ENCODE measurements at places on chromosomes 6 and 20. TPM values are rescaled to one million over a fixed set of nuclear protein-coding genes. Genes with fewer than 3 reads are reported as not detected.

GRCh38 chr6:20441236-20441635 is 39.6 kb downstream of the E2F3 start:
- no peak overlapping the region for H3K4me3 ChIP-seq
- H3K36me3 ChIP-seq: peaks cover 13% of the 10 kb centered on the region
- no peaks in the 10 kb centered on the region for H3K27me3 ChIP-seq
- H3K27ac ChIP-seq: no peak overlapping the region

- no peaks in the 10 kb centered on the region for H3K36me3 ChIP-seq
- DNase-seq: no peak
- H3K4me1 ChIP-seq: no peaks in the 10 kb centered on the region
- H3K4me3 ChIP-seq: no peak overlapping the region
These were observed 27.4 kb upstream of the LRRN4 start for GRCh38 chr20:6081236-6081635.

DNA sequence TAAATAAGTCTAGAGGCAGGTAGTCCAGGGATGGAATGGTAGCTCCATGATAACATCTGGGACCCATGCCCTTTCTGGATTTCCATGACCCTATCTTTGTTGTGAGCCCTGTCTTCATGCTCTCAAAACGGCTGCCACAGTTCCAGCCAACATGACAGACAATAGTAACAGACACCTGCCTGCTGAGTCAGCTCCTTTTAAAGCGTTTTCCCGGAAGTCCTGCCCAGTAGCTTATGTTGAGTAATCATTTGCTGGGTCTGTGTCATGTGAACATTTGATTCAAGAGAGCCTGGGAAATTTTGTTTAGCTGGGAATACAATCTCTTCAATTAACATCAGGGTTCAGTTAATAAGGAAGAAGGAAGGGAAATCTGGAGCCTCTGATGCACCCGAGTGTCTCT is 262.2 kb upstream of the SULF2 start:
- no peak for DNase-seq
- peaks cover 12% of the 10 kb centered on the region for H3K27me3 ChIP-seq
- H3K36me3 ChIP-seq: no peaks in the 10 kb centered on the region
- H3K4me1 ChIP-seq: no peaks in the 10 kb centered on the region
- no peak overlapping the region for H3K27ac ChIP-seq

GRCh38 chr6:163405412-163406309 is 8.9 kb upstream of the QKI start:
- no peak for DNase-seq
- H3K27ac ChIP-seq: peak overlapping the region; percentile 50
- H3K4me3 ChIP-seq: peak overlapping the region; percentile 32
- H3K36me3 ChIP-seq: no peaks in the 10 kb centered on the region
- no peaks in the 10 kb centered on the region for H3K4me1 ChIP-seq
- H3K27me3 ChIP-seq: no peaks in the 10 kb centered on the region

DNA sequence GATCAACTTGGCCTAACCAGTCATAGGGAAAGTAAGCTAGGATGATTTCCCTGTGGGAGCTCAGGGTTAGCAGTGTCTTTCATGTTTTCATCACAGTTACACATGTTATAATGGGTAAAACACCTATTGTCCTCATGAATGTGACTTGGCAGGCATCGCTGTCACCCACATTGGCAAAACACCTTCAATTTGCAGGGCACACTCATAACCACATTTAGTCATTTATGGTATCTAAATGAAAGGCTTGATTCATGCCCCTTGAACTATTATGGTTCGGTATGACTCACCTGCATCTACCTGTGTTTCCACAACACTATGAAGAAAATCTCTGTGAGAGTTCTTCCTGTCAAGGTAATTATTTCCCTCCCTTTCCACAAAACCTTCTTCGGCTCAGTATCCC is 49.2 kb downstream of the FRK start:
- no peaks in the 10 kb centered on the region for H3K36me3 ChIP-seq

GRCh38 chr6:45466686-45467085 is 89.0 kb upstream of the SUPT3H start:
- DNase-seq: no peak
- H3K4me3 ChIP-seq: no peak overlapping the region
- H3K27me3 ChIP-seq: no peaks in the 10 kb centered on the region
- H3K36me3 ChIP-seq: no peaks in the 10 kb centered on the region
- no peaks in the 10 kb centered on the region for H3K4me1 ChIP-seq

DNA sequence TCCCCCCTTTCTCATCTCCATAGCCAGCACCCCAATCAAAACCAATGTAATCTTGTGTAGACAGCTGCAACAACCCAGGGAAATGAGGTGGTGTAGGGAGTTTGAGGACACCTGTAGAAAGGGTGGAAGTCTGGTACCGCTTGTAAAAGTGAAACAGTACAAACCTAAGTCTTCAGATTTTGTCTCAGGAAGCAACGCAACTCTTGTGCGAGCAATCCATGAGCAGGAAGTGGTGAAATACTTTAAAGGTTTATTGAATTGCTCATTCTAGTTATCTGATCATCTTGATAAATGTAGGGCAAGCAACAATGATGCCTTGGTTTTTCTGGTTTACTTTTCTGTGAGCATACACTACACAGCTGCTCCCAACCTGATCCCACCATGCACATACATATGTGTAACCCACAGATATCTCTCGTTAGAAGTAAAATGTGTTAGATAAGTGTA is 71.1 kb upstream of the THEMIS start:
- peaks cover 19% of the 10 kb centered on the region for H3K4me1 ChIP-seq
- peak overlapping the region; percentile 47 for H3K4me3 ChIP-seq
- H3K36me3 ChIP-seq: no peaks in the 10 kb centered on the region
- H3K27ac ChIP-seq: peak overlapping the region; percentile 90

- no peak overlapping the region for H3K27ac ChIP-seq
- DNase-seq: no peak
- H3K4me3 ChIP-seq: no peak overlapping the region
- no peaks in the 10 kb centered on the region for H3K27me3 ChIP-seq
- H3K4me1 ChIP-seq: no peaks in the 10 kb centered on the region
These were observed 14.8 kb downstream of the MDFI start for GRCh38 chr6:41652866-41653652.

DNA sequence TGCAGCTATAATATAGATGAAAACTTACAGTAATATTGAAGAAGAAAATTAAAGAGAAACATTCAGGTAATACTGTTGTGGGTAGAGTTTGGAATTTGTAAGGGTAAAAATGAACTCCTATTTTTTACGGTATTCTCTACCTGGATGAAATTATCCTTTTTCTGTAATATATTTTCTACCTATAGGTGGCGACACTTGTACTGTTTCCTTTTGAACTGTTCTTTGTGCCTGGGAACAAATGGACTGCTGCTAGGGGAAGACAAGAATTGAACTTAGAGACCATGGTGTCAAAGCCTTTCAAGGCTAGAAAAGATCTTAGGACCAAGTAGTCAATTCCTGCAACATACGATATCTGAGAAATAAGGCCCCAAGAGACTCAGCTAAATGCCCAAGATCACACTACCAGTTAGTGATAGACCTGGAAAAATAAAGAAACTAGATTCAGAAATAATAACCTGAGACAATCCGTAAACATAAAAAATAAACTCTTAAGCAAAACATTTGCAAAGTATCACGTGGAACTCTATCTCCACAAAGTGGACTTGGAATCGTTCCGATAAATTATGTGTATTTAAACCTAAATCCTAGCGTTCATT is 383.8 kb downstream of the TFAP2A start:
- no peaks in the 10 kb centered on the region for H3K27me3 ChIP-seq
- H3K27ac ChIP-seq: no peak overlapping the region
- no peaks in the 10 kb centered on the region for H3K36me3 ChIP-seq
- H3K4me3 ChIP-seq: no peak overlapping the region
- no peaks in the 10 kb centered on the region for H3K4me1 ChIP-seq

- peak; percentile 46 for DNase-seq
- no peaks in the 10 kb centered on the region for H3K27me3 ChIP-seq
- peaks cover 51% of the 10 kb centered on the region for H3K4me1 ChIP-seq
- H3K36me3 ChIP-seq: peaks cover 15% of the 10 kb centered on the region
These were observed 5.6 kb downstream of the SRSF3 start for GRCh38 chr6:36599791-36600209.

GRCh38 chr20:53126185-53126584 is 154.0 kb downstream of the TSHZ2 start:
- no peaks in the 10 kb centered on the region for H3K27me3 ChIP-seq
- H3K36me3 ChIP-seq: no peaks in the 10 kb centered on the region
- no peak overlapping the region for H3K4me3 ChIP-seq
- no peak for DNase-seq
- H3K4me1 ChIP-seq: no peaks in the 10 kb centered on the region

- peaks cover 3% of the 10 kb centered on the region for H3K36me3 ChIP-seq
- peaks cover 6% of the 10 kb centered on the region for H3K4me1 ChIP-seq
- no peaks in the 10 kb centered on the region for H3K27me3 ChIP-seq
- no peak overlapping the region for H3K4me3 ChIP-seq
- DNase-seq: no peak
- no peak overlapping the region for H3K27ac ChIP-seq
These were observed 75.3 kb downstream of the AIG1 start for GRCh38 chr6:143135797-143136561.

DNA sequence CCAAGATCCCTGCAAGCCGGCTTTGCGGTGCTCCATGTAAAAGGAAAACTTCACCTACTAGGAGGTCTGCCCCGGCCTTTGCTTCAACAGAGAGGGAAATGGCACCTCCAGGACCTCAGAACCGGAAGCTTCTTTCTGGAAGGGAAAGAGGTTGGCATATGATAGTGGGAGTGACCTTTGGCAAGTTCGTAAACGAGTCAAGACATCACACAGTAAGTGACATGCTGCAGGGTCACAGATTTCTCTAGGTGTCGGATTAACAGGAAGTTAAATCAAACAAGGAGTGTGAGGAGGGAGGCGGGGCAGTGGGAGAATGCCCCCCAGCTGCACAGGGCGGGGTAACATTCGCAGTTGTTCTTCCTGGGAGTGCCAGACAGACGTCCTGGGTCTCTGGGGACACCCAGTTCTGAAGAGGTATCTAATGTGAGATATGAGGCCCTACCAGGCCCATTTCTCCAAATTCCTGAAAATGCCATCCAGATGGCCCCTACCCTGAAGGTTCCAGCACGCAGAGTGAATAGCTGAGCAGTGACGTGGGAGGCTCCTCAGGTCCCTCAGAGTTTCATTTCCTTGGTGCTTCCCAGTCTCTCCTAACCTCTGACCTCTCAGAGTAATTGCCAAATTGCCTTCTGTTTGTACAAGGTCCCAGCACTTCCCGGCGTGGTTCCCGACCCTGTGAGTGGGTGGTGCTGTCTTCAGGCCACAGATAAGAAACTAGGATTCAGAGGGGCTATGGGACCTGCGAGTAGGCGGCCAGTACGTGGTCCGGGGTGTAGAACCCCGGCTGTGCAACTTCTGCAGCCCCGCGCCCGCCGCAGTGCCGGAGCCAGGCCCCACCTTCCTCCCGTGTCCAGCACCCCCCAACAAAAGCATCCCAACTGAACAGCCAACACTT is 1.9 kb downstream of the RRBP1 start:
- DNase-seq: peak; percentile 28
- H3K36me3 ChIP-seq: no peaks in the 10 kb centered on the region
- peak overlapping the region; percentile 11 for H3K27ac ChIP-seq
- no peaks in the 10 kb centered on the region for H3K27me3 ChIP-seq
- H3K4me3 ChIP-seq: peak overlapping the region; percentile 36

GRCh38 chr6:40323881-40324634 is 263.1 kb downstream of the LRFN2 start:
- DNase-seq: no peak
- H3K27me3 ChIP-seq: peaks cover 39% of the 10 kb centered on the region
- H3K4me1 ChIP-seq: no peaks in the 10 kb centered on the region
- H3K27ac ChIP-seq: no peak overlapping the region
- no peak overlapping the region for H3K4me3 ChIP-seq

DNA sequence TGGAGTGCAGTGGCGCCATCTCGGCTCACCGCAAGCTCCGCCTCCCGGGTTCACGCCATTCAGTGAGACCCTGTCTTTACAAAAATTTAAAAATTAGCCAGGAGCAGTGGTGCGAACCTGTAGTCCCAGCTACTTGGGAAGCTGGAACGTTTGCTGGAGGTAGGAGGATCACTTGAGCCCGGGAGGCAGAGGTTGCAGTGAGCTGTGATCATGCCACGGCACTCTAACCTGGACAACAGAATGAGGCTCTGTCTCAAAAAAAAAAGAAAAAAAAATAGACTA is 5.7 kb upstream of the PARD6B start:
- H3K36me3 ChIP-seq: no peaks in the 10 kb centered on the region
- no peak overlapping the region for H3K4me3 ChIP-seq
- peaks cover 12% of the 10 kb centered on the region for H3K27me3 ChIP-seq
- DNase-seq: no peak
- peaks cover 7% of the 10 kb centered on the region for H3K4me1 ChIP-seq
- H3K27ac ChIP-seq: no peak overlapping the region

DNA sequence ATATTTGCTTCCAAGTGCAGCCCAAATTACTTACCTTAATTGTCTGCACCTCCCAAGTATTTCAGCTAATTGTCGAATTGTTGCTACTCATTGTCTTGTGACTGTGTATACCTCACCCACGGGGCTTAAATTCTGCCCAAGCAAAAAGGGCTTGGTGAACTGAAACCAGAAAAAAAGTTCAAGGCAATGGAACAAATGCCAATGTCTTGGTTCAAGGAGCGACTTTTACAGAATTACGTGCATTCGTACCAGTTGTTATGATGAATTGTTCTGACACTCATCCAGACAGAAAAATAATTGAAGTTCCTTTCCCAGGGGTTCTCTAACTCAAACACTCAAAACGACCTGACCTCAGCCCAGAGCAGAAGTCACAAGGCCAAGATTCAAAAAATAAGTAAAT is 13.9 kb upstream of the PXDC1 start:
- no peaks in the 10 kb centered on the region for H3K4me1 ChIP-seq
- no peak for DNase-seq
- no peak overlapping the region for H3K27ac ChIP-seq
- no peak overlapping the region for H3K4me3 ChIP-seq

DNA sequence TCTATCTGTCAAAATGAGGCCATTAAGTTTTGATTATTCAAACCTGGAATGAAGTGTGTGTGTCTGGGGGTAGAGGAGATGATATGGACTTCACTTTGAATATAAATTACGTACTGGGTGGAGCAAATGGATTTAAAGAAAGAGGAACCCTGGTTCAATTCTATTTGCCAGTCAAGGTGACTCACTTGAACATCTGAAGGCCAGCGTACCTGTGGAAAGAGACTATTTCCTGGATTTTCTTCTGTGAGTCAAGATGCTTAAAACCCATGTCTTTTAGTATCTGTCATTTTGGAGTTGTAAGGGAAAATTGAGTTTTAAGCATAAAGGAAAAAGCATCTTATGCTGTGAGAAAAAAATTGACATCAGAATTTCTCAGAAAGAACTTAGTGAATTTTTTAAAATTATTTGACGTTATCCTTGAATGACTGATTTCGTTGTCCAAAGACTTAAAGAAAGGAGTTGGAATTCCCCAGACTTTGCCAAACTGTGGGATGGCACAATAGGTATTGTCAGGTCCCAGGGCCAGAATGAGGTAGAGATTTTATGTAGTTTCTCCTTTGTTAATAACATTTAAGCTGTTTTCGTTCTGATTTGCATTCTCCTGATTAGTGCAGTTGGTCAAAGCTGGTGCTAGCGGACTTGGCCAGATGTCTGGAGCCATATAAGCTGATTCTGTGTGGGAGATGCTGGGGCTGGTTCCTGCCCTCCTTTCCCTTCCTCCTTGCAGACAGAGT is 2.4 kb upstream of the PPP1R14C start:
- no peaks in the 10 kb centered on the region for H3K36me3 ChIP-seq
- peaks cover 18% of the 10 kb centered on the region for H3K4me1 ChIP-seq
- no peak overlapping the region for H3K4me3 ChIP-seq
- no peak overlapping the region for H3K27ac ChIP-seq
- peaks cover 35% of the 10 kb centered on the region for H3K27me3 ChIP-seq

The RIPOR3 gene
- total RNA-seq: 0.39 TPM

The PPP1R14C gene
- total RNA-seq: not detected

The NOX3 gene
- total RNA-seq: not detected

The EYS gene
- not detected for total RNA-seq

All from T-cell (primary cell).